ENCODE measurements at places on chromosomes 4 and X.

DNA sequence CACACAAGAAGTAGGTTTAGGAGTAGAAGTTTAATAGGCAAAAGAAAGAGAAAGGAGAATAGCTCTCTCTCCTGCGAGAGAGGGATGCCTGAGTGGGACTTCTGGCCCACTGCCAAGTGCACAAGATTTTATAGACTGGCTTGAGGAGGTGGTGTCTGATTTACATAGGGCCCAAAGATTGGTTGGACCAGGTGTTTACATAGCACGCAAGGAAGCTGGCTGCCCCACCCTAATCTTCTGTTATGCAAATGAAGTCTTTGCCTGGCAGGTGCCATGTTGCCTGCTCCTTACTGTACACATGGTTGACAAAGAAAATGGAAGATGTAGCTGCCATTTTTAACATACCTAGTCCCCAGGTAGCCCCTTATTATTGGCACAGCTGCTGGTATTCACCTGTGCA, 170.8 kb upstream of the GATB start:
- no peak for DNase-seq
- H3K27ac ChIP-seq, result no peak overlapping the region
- H3K4me1 ChIP-seq, result peaks cover 4% of the 10 kb centered on the region
- H3K4me3 ChIP-seq, result no peak overlapping the region
- H3K27me3 ChIP-seq, result no peaks in the 10 kb centered on the region

DNA sequence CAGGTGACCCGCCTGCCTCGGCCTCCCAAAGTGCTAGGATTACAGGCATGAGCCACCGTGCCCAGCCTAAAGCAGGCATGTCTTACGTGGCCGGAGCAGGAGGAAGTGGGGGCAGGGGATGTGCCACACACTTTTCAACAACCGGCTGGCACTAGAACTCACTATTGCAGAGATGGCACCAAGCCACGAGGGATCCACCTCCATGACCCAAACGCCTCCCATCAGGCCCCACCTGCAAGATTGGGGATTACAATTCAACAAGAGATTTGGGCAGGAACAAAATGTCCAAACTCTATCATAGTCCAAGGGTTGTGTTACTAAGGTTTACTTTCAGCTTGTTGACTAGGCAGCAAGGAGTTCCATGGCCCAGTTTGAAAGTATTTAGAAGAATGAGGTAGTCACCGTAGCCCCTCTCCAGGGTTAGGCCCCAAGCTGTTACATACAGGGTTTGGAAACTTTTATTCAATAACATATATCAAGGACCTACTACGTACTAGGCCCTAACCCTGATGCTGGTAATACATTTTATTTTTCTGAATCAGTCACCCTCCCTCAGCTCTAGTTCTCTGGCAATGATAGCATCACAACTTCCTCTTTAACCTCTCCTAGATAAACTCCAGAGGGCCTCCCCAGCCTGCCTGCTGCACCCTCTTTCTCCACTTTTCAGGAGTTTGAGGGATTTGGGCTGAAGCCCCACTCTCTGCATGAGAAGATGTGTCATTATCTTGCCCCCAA, 18.0 kb upstream of the TBC1D14 start:
- no peak overlapping the region for H3K4me3 ChIP-seq
- no peaks in the 10 kb centered on the region for H3K27me3 ChIP-seq
- no peaks in the 10 kb centered on the region for H3K36me3 ChIP-seq
- H3K27ac ChIP-seq, result peak overlapping the region; percentile 39
- DNase-seq, result peak; percentile 19

- DNase-seq, result no peak
- H3K27ac ChIP-seq, result no peak overlapping the region
- no peaks in the 10 kb centered on the region for H3K4me1 ChIP-seq
- H3K27me3 ChIP-seq, result no peaks in the 10 kb centered on the region
Observed at GRCh38 chrX:85815203-85815751, 232.1 kb downstream of the CHM start.

GRCh38 chrX:65993332-65993731, 46.5 kb downstream of the VSIG4 start:
- no peak overlapping the region for H3K4me3 ChIP-seq
- H3K4me1 ChIP-seq, result no peaks in the 10 kb centered on the region
- no peaks in the 10 kb centered on the region for H3K36me3 ChIP-seq
- no peak for DNase-seq

DNA sequence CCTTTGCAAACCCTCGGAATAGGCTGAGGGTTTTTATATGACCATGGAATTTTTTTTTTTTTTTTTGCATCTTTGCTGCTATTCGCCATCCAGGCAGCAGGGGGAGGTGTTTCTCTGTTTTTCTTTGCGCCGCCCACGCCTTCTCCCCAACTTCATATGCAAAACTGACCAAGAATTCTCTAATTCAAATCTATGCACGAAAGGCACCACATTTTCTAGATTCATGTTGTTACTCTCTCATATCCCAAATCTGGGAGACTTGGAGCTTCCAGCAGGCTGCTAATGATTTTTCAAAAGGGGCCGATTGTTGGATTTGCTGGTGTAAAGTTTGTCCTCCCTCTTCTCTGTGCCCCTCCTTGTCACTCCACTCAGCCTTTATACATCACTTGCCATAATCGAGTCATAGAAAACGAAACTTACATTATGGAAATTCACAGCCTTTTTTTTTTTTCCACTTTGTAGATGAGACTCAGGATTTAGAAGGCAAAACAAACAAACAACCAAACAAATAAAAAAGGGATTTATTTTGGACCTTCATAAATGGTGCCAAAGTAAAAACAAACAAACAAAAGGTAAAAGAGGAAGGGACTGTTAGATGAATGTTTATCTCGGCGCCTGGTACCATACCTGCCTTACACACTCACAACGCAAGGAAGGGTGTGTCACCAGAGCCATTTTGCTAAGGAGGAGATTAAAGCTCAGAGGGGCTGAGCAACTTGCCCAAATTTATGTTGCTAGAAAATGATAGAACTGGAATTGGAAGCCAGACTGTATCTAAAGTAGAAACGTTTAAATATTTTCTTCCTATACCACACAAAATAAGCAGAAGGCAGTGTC, 29.3 kb upstream of the BOD1L1 start:
- peak overlapping the region; percentile 80 for H3K4me3 ChIP-seq
- H3K27me3 ChIP-seq, result no peaks in the 10 kb centered on the region
- peak; percentile 88 for DNase-seq
- 0 out of 2 replicates have a peak, but pooled peaks cover 3% of the 10 kb centered on the region for H3K4me1 ChIP-seq
- H3K27ac ChIP-seq, result no peak overlapping the region

DNA sequence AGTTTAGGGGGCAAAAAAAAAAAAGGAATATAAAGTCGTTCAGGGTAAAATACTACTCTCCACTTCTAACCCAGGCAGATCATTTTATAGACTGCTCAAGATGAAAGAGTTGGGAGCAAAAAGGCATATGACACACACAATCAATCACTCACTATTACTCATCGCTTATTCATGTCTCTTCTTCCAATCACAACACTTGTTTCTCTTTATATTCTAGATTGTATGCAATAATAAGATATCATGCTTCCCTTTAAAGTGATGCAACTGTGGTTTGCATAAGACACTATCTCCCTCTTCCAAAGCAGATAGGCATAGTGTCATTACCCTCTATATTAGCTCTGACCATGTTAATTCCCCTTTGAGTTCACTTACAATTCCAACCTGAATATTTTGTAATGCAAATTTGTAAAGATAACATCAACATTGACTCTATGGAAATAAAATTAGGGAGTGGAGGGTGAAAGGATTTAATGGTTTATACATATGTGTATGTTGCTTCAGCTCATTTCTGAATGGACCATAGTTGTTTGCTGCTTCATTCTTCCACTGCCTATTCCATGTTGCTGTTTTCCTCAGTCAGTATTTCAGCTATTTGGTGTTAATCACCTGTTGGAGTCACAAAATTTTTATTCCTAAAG, 154.9 kb upstream of the EPHA5 start:
- no peaks in the 10 kb centered on the region for H3K27me3 ChIP-seq
- no peak overlapping the region for H3K4me3 ChIP-seq
- no peak overlapping the region for H3K27ac ChIP-seq
- H3K36me3 ChIP-seq, result no peaks in the 10 kb centered on the region
- DNase-seq, result no peak
- no peaks in the 10 kb centered on the region for H3K4me1 ChIP-seq

- peak; percentile 48 for DNase-seq
- no peak overlapping the region for H3K4me3 ChIP-seq
- H3K27me3 ChIP-seq, result no peaks in the 10 kb centered on the region
- no peaks in the 10 kb centered on the region for H3K36me3 ChIP-seq
- H3K27ac ChIP-seq, result no peak overlapping the region
Observed at GRCh38 chrX:56733459-56734046, 4.5 kb downstream of the NBDY start.

- peaks cover 4% of the 10 kb centered on the region for H3K4me1 ChIP-seq
- no peak for DNase-seq
- H3K36me3 ChIP-seq, result no peaks in the 10 kb centered on the region
- peak overlapping the region; percentile 89 for H3K4me3 ChIP-seq
- H3K27ac ChIP-seq, result peak overlapping the region; percentile 68
Observed at GRCh38 chr4:70901607-70901983, 574 bp upstream of the MOB1B start.

GRCh38 chrX:23631136-23631535, 36.2 kb upstream of the PRDX4 start:
- H3K4me1 ChIP-seq, result no peaks in the 10 kb centered on the region
- H3K27me3 ChIP-seq, result no peaks in the 10 kb centered on the region
- no peak overlapping the region for H3K27ac ChIP-seq
- no peaks in the 10 kb centered on the region for H3K36me3 ChIP-seq
- DNase-seq, result peak; percentile 19
- H3K4me3 ChIP-seq, result no peak overlapping the region

GRCh38 chrX:156003486-156004185, 6.1 kb downstream of the IL9R start:
- H3K36me3 ChIP-seq, result no peaks in the 10 kb centered on the region
- no peak overlapping the region for H3K27ac ChIP-seq
- no peaks in the 10 kb centered on the region for H3K4me1 ChIP-seq
- no peak overlapping the region for H3K4me3 ChIP-seq
- DNase-seq, result no peak
- H3K27me3 ChIP-seq, result no peaks in the 10 kb centered on the region

DNA sequence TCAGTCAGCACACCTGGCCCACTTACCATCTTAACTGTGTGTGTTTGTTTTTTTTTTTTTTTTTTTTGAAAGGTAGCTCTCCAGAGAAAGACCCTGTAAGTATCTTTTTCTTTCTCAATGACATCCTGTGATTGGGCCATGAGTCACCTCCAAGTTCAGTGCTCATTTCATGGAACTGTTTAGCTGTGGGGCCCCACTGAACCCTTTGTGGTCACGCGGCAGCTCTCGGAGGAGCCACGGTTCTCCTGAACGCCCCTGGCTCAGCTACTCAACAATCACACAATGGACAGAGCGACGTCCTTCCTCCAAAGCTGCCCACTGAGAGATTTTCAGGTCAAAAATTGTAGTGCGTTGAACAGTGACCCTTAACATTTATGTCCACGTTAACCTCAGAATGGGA, 14.2 kb upstream of the IL3RA start:
- no peak for DNase-seq
- H3K36me3 ChIP-seq, result no peaks in the 10 kb centered on the region
- no peaks in the 10 kb centered on the region for H3K4me1 ChIP-seq
- no peak overlapping the region for H3K27ac ChIP-seq

GRCh38 chrX:13285229-13285628, 34.6 kb downstream of the ATXN3L start:
- peaks cover 41% of the 10 kb centered on the region for H3K4me1 ChIP-seq
- no peak for DNase-seq
- no peaks in the 10 kb centered on the region for H3K36me3 ChIP-seq
- no peak overlapping the region for H3K4me3 ChIP-seq
- no peak overlapping the region for H3K27ac ChIP-seq

GRCh38 chr4:103098756-103099440, 736 bp downstream of the BDH2 start:
- peak; percentile 53 for DNase-seq
- peak overlapping the region; percentile 87 for H3K4me3 ChIP-seq
- H3K4me1 ChIP-seq, result peaks cover 13% of the 10 kb centered on the region
- no peaks in the 10 kb centered on the region for H3K27me3 ChIP-seq

DNA sequence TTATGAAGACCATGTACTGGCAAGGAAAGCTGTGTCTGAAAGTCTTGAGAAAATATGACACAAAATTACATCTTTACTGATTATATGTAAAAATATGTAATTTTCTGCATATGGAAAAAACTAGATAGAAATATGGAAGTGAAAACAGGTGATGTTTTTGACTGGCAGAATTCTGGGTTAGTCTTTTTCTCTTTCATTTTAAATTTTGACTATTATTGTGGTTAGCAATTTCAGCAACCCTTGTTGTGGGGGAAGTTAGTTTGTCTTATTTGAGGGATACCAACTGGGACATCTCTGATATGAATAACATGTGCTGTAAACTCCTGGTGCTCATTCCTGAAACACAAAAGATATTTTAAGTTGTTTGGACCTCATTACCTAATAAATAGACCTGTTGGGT, 49.9 kb upstream of the CPEB2 start:
- no peak overlapping the region for H3K27ac ChIP-seq
- no peaks in the 10 kb centered on the region for H3K4me1 ChIP-seq
- no peaks in the 10 kb centered on the region for H3K36me3 ChIP-seq
- no peaks in the 10 kb centered on the region for H3K27me3 ChIP-seq
- no peak overlapping the region for H3K4me3 ChIP-seq
- no peak for DNase-seq

- peak; percentile 59 for DNase-seq
- no peak overlapping the region for H3K4me3 ChIP-seq
- no peaks in the 10 kb centered on the region for H3K36me3 ChIP-seq
- H3K27ac ChIP-seq, result peak overlapping the region; percentile 74
Observed at GRCh38 chrX:101430457-101431078, 22.5 kb downstream of the HNRNPH2 start.

DNA sequence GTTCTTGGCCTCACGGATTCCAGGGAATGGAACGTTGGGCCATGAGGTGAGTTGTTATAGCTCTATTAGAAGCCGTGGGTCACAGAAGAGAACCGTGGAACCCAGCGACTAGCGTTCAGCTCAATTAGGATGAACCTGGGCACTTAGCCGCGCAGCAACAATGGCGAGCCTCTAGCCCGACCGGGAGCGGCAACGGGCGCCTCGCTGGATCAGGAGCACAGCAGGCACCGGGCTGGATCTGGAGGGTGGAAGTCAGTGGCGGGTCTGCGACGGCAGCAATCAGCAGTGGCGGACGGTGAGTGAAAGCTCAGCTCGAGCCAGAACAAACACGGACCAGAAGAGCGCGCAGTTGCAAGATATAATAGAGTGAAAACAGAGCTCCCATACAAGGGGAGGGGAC, 34.2 kb downstream of the AGA start:
- H3K27ac ChIP-seq, result no peak overlapping the region
- H3K27me3 ChIP-seq, result peaks cover 4% of the 10 kb centered on the region
- no peak overlapping the region for H3K4me3 ChIP-seq
- DNase-seq, result no peak
- H3K36me3 ChIP-seq, result no peaks in the 10 kb centered on the region

DNA sequence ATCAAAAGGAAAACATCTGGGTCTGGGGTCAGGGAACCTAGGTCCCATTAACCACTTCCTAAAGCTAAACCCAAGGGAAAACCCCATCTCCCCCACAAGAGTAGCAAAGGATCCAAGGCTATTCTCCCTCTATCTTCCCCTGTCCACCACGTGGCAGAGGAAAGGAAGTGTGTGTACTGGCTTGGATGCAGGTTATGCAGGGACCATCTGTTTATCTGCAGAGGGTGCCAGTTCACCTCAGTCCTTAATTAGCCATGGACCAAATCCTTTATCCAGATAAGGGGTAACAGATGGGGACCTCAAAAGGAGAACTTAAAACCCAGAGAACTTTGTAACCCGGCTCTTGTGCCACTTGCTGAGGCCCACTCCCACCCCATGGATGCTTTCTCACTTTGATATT, 135.3 kb downstream of the ZNF518B start:
- peaks cover 10% of the 10 kb centered on the region for H3K27me3 ChIP-seq
- no peak overlapping the region for H3K27ac ChIP-seq
- H3K36me3 ChIP-seq, result no peaks in the 10 kb centered on the region
- H3K4me3 ChIP-seq, result no peak overlapping the region
- no peaks in the 10 kb centered on the region for H3K4me1 ChIP-seq
- DNase-seq, result no peak

Data from GM23248 (cell line).